Naive thymus-derived CD4-positive, alpha-beta T cell (primary cell): ENCODE measurements at places on chromosomes 1 and 21. TPM values are rescaled to one million over a fixed set of nuclear protein-coding genes. Genes with fewer than 3 reads are reported as not detected.

- DNase-seq, result no peak
Observed at GRCh38 chr1:4227986-4228385, 327.9 kb upstream of the C1orf174 start.

DNA sequence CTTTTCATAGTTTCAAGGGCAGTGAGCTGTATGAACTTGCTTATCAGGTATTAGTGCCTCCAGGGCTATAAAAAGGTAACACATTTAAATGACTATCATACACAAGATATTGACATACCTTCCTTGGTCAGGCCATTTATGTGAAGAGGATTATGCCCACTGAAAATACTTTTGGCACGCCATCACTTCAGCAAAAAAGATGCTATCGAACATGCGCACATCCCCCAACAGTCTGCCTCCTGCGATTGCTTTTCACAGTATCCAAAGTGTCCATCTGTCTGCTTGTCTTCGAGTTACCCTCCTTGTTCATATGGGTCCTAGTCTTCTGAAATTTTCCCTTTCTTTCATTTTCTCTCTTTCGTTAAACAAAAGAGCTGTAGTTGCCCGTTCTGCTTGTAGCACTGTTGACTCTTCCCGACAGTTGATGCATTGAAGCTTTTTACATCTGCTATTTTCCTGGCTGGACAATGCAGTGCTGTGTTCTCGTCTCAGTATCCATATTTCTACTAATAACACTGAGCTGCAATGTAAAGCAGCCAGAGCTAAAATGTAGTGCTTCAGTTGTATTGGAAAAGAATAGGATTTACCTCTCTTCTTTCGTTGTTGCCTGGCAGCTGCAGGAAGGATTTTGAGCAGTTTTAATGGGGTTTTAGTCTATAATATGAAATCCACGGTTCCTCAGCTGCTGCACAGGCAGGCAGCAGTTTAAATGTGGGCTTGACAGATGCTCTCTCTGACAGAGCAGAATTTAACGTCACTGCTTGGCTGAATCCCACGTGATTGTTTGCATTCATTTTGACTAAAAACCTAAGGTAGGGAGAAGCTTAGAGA is at the start of gene B3GALT2:
B3GALT2 (minus strand) TSS at position 713 of the 831 bp plus-strand sequence. CDS start 5,051 bp downstream, outside the sequence.
- DNase-seq, result no peak

- no peak for DNase-seq
Observed at GRCh38 chr1:22953057-22953739, 19.5 kb downstream of the LACTBL1 start.

The ARHGEF16 gene
- total RNA-seq, result not detected

The TLR5 gene
- total RNA-seq, result 3.1 TPM

The TTC39A gene
- not detected for total RNA-seq

DNA sequence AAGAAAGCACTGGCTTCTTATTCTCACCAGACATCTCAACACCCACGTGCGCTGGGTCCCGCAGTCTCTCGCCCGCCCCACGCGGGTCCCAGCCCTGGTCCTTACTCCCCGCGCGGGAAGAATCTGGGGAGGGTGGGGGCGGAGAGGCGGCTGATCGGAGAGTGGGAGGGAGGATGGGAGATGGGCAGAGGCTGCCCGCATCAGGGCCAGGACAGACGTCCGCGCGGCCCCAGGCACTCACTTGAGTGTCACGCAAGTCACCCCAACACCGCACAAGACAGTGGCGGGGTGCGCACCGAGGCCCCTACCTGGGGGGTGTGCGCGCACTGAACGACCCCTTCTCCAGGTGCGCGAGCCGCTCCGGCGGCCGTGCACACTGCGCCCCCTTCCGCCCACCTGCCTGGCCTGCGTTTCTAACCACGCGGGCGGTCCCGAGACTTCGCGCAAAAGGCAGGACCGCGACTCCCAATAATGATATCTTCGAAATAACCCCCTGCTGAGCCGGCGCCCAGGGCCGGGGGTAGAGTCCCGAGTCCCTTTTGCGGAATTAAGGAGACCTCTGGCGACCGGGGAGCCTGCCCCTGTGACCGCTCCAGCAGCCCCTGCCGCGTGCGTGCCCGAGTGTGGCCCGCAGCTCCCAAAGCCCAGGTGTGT is 6.0 kb upstream of the SIM2 start:
- no peak for DNase-seq

- no peak for DNase-seq
Observed at GRCh38 chr1:99131546-99131945, 126.9 kb upstream of the PLPPR5 start.

The CFAP107 gene
- not detected for total RNA-seq

The IKBKE gene
- 175 and 177 TPM in 2 replicates for total RNA-seq

DNA sequence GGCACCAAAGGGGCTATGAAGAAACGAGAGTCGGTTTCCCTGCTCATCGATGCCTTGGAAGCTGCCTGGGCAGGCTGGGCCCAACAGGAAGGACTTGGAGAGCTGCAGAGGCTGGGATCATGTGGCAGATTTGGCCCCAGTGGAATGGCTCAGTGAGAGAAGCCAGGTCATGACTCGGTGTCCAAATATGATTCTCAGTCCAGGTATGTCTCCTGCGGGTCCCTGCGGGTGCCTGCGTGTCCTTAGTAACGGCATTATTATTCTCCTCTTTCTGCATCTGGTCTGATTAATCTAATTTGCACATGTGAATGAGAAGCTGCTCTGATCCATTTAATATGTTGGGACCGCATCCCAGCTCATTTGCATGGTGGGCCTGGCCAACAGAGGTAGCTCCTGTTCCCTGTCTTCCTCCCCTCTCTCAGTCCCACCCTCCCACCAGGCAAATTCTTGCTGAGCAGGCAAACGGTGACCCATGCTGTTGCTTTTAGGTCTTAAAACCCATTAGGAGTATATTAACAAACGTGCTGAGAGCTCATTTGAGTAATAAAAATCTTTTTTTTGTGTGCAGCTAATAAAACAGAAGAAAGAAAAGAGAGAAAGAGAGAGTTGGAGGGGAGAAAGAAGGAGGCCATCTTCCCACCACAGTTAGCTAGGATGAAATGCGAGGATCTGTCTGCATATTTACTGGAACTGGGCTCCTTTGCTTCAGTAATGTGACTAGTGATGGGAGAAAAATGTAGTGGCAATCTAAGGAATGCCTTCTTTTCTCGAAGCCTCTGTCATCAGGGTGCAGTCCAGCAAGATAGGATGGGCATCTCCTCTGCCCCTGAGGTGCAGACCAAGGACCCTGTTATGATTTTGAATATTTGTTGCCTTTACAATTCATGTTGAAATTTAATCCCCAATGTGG is 133.5 kb downstream of the HMGB4 start:
- DNase-seq, result no peak

The OR2L13 gene
- total RNA-seq, result not detected

The FCRL5 gene
- total RNA-seq, result not detected in 2 replicates

The RHD gene
- total RNA-seq, result 0.27 TPM

GRCh38 chr1:110308247-110308646 is 30.9 kb upstream of the RBM15 start:
- no peak for DNase-seq

The FBXO2 gene
- 0.59 and 0.97 TPM in 2 replicates for total RNA-seq

The CRYZ gene
- 12.7 TPM for total RNA-seq

GRCh38 chr1:7890853-7891252 is 38.0 kb upstream of the UTS2 start:
- DNase-seq, result no peak

The PCNX2 gene
- 58.5 TPM for total RNA-seq

The TSTD1 gene
- total RNA-seq, result 84.0 TPM
